ENCODE measurements at places on chromosomes 2 and 18.

GRCh38 chr2:195861821-195862220, 204.8 kb downstream of the SLC39A10 start:
- H3K27me3 ChIP-seq = peaks cover 2% of the 10 kb centered on the region
- no peak for DNase-seq
- no peak overlapping the region for H3K4me3 ChIP-seq
- no peak overlapping the region for H3K27ac ChIP-seq

GRCh38 chr2:85780316-85781012, 26.7 kb downstream of the ATOH8 start:
- H3K36me3 ChIP-seq = no peaks in the 10 kb centered on the region
- H3K4me3 ChIP-seq = no peak overlapping the region
- H3K27me3 ChIP-seq = no peaks in the 10 kb centered on the region

GRCh38 chr2:153291718-153292117, 186.8 kb downstream of the RPRM start:
- no peak overlapping the region for H3K4me3 ChIP-seq
- DNase-seq = no peak
- H3K27me3 ChIP-seq = no peaks in the 10 kb centered on the region
- no peaks in the 10 kb centered on the region for H3K4me1 ChIP-seq
- H3K27ac ChIP-seq = no peak overlapping the region

- DNase-seq = no peak
- H3K4me3 ChIP-seq = no peak overlapping the region
- H3K36me3 ChIP-seq = no peaks in the 10 kb centered on the region
- no peak overlapping the region for H3K27ac ChIP-seq
- peaks cover 13% of the 10 kb centered on the region for H3K4me1 ChIP-seq
- H3K27me3 ChIP-seq = no peaks in the 10 kb centered on the region
These were observed 123.2 kb downstream of the SMAD7 start for GRCh38 chr18:48827291-48828193.

GRCh38 chr18:27685807-27686412, 491.0 kb downstream of the CDH2 start:
- no peak for DNase-seq
- no peak overlapping the region for H3K27ac ChIP-seq
- no peak overlapping the region for H3K4me3 ChIP-seq
- H3K27me3 ChIP-seq = no peaks in the 10 kb centered on the region

DNA sequence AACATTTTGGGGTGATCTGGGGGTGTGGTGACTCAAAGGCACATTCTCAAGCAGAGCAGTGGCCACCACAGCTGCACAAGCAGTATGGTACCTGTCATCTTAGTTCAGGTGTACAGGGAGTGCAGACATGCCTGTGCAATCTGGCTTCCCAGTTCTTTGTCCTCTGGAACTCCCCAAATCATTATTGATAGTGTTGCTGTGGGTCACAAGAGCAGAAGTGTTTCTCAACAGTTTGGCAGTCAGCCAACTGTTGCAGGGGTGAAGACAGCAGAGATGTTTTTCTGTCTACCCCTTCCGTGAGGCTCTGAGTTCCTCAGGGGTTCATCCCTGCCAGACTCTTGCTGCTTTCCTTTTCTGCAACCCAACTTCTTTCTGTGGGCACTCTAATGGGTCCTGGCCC, 206.5 kb upstream of the ZSWIM2 start:
- no peaks in the 10 kb centered on the region for H3K27me3 ChIP-seq
- no peak for DNase-seq
- H3K4me3 ChIP-seq = no peak overlapping the region
- H3K36me3 ChIP-seq = no peaks in the 10 kb centered on the region
- H3K4me1 ChIP-seq = no peaks in the 10 kb centered on the region
- H3K27ac ChIP-seq = no peak overlapping the region

DNA sequence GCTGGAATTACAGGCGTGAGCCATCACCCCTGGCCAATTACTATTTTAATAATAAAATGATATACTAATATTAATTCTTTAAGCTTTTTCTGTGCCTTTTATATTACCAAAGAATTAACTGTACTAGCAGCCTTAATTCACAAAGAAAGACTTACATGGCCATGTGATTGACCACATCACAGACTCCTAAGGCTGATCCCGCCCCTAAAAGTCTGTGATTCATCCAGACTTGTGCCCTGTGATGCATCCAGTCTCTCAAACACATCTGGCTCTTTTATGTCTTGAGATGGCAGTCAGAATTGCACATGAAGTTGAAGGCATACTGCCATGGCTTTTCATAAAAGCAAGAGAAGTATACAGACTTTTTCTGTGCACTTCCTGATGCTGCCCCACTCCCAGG, 91.7 kb downstream of the DTNA start:
- DNase-seq = no peak
- H3K27me3 ChIP-seq = no peaks in the 10 kb centered on the region
- H3K4me1 ChIP-seq = no peaks in the 10 kb centered on the region
- H3K4me3 ChIP-seq = no peak overlapping the region
- H3K27ac ChIP-seq = no peak overlapping the region

- H3K27me3 ChIP-seq = peaks cover 16% of the 10 kb centered on the region
- no peaks in the 10 kb centered on the region for H3K36me3 ChIP-seq
- no peaks in the 10 kb centered on the region for H3K4me1 ChIP-seq
- H3K27ac ChIP-seq = no peak overlapping the region
These were observed 13.3 kb upstream of the REEP1 start for GRCh38 chr2:86350751-86351150.

DNA sequence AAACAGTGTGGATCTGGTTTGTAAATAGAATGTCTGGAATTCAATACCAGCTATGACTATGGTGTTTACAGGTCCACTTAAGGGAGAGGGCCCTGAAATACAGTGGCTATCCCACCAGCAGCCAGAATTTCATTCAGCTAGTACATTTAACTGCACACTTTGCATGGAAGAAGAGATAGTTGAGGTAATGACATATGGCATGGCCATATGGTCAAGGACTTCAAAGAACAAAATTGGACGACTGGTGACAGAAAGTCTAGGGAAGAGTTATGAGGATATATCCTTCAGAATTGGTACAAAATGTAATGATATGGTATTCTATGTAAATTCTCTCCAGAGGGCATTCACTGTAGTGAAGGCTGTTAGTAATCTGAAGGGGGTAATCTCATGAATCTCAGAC, 105.0 kb downstream of the IKZF2 start:
- H3K27me3 ChIP-seq = no peaks in the 10 kb centered on the region
- no peak for DNase-seq
- H3K27ac ChIP-seq = peak overlapping the region; percentile 35
- peaks cover 86% of the 10 kb centered on the region for H3K36me3 ChIP-seq
- no peak overlapping the region for H3K4me3 ChIP-seq
- peaks cover 38% of the 10 kb centered on the region for H3K4me1 ChIP-seq

- H3K27me3 ChIP-seq = no peaks in the 10 kb centered on the region
- no peak for DNase-seq
- H3K27ac ChIP-seq = no peak overlapping the region
- no peaks in the 10 kb centered on the region for H3K36me3 ChIP-seq
These were observed 58.6 kb downstream of the MMADHC start for GRCh38 chr2:149528983-149529382.

- no peaks in the 10 kb centered on the region for H3K36me3 ChIP-seq
- no peak for DNase-seq
- H3K4me1 ChIP-seq = no peaks in the 10 kb centered on the region
- H3K27ac ChIP-seq = no peak overlapping the region
- no peaks in the 10 kb centered on the region for H3K27me3 ChIP-seq
- no peak overlapping the region for H3K4me3 ChIP-seq
These were observed 859.1 kb upstream of the GCFC2 start for GRCh38 chr2:76569819-76570218.

DNA sequence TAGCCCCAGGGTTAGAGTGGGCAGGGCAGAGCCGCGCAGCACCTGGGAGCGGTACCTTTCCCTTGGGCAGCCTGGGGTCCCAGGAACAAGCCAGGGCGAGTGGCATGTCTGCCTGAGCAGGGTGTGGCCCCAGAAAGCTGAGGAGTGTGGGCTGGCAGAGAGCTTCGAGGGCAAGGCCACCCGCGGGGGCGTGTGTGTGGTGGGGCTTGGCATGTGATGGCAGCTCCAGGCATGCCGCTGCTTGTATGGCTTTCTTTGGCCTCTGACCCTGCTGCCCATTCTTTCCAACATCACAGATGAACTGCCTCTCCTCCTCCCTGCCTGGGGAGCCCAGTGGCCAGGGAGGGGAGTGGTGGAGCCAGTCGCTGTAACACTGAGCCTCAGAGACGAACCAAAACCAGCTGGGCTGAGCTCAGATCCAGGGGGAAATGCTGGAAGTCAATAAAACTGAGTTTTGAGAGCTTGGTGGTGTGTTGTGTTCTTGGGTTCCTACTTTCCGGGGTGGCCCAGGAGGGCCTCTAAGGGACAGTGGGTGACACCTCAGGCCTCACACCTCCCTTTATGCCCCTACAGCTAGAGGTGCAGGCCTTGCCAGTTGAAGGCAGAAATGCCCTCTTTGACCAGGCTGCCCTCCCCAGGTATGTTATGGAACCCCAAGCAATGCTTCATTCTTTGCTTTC, 7.4 kb downstream of the DNAJB2 start:
- no peak overlapping the region for H3K27ac ChIP-seq
- peaks cover 4% of the 10 kb centered on the region for H3K4me1 ChIP-seq
- H3K36me3 ChIP-seq = peaks cover 42% of the 10 kb centered on the region
- H3K27me3 ChIP-seq = no peaks in the 10 kb centered on the region

GRCh38 chr2:178441426-178441825, 9.5 kb downstream of the PRKRA start:
- H3K27me3 ChIP-seq = no peaks in the 10 kb centered on the region
- no peak overlapping the region for H3K27ac ChIP-seq

DNA sequence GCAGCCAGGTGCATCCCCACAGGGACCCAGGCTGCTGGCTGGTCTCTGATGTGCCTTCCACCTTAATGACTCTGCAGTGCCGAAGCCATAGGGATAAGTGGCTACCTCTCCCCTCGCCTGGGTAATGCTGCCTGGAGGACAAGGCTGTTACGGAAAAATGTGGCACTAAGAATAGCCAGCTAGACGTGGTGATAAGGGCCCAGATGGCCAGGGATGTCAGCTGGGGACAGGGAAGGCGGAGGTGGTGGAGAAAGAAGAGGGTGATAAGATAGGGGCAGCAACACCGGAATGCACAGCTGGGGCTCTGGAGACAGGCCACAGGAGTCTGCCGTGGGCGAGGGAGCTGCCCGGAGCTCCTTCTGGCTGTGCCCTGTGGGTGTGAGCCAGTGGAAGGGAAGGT, 170.6 kb downstream of the FHOD3 start:
- H3K4me1 ChIP-seq = no peaks in the 10 kb centered on the region
- H3K27ac ChIP-seq = no peak overlapping the region
- no peak overlapping the region for H3K4me3 ChIP-seq
- DNase-seq = no peak

DNA sequence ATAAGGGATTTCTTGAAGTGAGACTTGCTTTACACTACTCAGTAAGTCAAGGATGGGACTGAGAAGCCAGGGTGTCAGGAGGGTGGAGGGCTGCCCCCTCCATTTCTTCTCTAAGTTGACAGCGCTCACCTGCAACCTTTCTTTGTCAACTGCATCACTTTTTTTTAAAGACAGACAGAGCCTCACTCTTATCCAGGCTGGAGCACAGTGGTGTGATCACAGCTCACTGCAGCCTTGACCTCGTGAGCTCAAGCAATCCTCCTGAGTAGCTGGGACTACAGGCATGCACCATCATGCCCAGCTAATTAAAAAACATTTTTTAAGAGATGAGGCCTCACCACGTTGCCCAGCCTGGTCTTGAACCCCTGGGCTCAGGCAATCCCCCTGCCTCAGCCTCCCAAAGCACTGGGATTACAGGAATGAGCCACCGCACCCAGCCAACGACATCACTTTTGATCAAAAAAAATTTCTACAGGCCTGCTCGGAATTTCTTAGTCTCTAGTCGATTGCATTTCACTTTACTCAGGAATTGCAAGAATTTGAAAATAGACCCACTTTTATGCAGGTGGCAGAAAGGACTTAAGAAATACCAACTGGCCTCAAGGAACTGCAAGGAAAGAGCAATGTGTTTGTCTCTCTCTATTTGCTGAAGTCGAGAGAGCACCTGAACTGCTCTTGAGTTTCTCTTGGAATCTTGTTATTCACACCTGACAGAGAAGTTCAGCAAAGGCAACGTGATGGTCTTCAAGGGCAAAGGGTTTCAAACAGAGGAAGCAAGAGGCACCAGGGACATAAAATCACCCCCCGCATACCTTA, 101.4 kb downstream of the MYOM1 start:
- DNase-seq = no peak
- H3K27ac ChIP-seq = no peak overlapping the region
- H3K36me3 ChIP-seq = no peaks in the 10 kb centered on the region
- H3K4me3 ChIP-seq = no peak overlapping the region

DNA sequence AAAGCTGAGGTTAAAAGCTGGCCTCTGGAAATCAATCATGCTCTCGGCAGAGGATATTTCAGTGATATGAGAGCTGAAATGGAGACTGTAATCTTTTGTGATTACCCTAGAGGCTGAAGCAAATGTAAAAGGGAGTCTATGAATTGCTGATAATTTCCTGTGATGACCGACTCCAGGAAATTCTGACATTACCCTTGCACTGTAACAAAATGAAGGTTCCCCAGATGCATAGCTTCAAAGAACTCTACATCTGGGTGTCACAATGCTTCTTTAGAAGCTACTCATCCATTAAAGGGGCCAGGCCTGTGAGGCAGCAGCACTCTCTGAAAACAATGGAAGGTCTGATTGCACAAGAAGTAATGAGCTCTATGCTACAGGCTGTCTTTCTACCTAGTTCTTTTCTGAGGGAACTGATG, 268.2 kb upstream of the SESTD1 start:
- H3K4me1 ChIP-seq = no peaks in the 10 kb centered on the region
- H3K27ac ChIP-seq = no peak overlapping the region
- no peak for DNase-seq
- no peaks in the 10 kb centered on the region for H3K36me3 ChIP-seq
- no peak overlapping the region for H3K4me3 ChIP-seq

GRCh38 chr18:57581301-57581934, 5.1 kb downstream of the FECH start:
- DNase-seq = peak; percentile 42
- H3K27me3 ChIP-seq = no peaks in the 10 kb centered on the region
- no peak overlapping the region for H3K4me3 ChIP-seq
- no peak overlapping the region for H3K27ac ChIP-seq

- no peak for DNase-seq
- H3K27ac ChIP-seq = no peak overlapping the region
- no peaks in the 10 kb centered on the region for H3K4me1 ChIP-seq
- no peak overlapping the region for H3K4me3 ChIP-seq
- H3K27me3 ChIP-seq = no peaks in the 10 kb centered on the region
- H3K36me3 ChIP-seq = no peaks in the 10 kb centered on the region
These were observed 310.4 kb upstream of the CCDC68 start for GRCh38 chr18:55269622-55270021.

GRCh38 chr2:134677856-134678756, 40.7 kb downstream of the TMEM163 start:
- H3K27me3 ChIP-seq = no peaks in the 10 kb centered on the region
- DNase-seq = no peak
- no peaks in the 10 kb centered on the region for H3K36me3 ChIP-seq
- peaks cover 52% of the 10 kb centered on the region for H3K4me1 ChIP-seq

DNA sequence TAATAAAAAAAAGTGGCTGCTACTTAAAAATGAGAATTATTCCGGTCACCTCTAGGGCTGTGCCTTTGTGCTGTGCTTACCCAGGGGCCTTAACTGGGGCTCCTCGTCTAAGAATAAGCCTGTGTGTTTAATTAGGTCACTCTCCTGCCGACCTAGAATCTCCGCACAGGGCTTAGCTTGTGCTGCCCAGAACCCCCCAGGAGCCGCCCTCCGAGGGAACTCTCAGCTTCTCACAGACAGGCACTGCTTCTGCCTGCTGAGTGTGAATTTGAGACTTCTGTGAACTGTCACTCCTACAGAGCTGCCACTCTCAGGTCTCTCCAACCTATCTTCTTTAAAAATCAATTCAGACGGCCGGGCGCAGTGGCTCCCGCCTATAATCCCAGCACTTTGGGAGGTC, 11.9 kb upstream of the NT5DC4 start:
- no peak overlapping the region for H3K4me3 ChIP-seq
- no peak for DNase-seq
- H3K4me1 ChIP-seq = peaks cover 5% of the 10 kb centered on the region

Data from CD4-positive, CD25-positive, alpha-beta regulatory T cell (primary cell).